ENCODE measurements at places on chromosomes 13 and 19. TPM values are rescaled to one million over a fixed set of nuclear protein-coding genes. Genes with fewer than 3 reads are reported as not detected.

ZNF829 gene
- total RNA-seq = 7.4 TPM

KIR2DL1 gene
- not detected for total RNA-seq

CYP2A6 gene
- total RNA-seq = not detected

CDX2 gene
- not detected for total RNA-seq

Data from activated T-cell treated with anti-CD3 and anti-CD28 coated beads, Interleukin-2, amount 50 U/mL, for 72 hours (primary cell).